ENCODE measurements at places on chromosomes 3 and 15.

DNA sequence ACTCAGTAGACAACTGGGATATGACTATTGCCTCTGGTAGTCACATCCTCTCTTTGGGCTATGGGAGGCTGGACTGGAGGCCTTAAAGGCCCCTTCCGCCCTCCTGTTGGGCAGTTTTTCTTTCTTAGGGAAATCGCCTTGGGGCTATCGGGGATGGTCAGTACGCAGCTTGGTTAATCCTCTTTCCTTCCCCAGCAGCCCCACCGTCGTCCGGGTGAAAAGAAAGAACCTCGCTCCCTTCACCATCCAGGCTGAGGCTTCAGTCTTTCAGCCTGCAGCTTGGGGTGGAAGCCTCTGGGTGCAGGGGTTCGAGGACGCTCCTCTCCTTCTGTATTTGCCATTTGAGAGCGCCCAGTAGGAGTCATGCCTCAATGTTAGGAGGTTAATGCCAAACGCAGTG is 641 bp upstream of the ST6GAL1 start:
- no peak for DNase-seq

DNA sequence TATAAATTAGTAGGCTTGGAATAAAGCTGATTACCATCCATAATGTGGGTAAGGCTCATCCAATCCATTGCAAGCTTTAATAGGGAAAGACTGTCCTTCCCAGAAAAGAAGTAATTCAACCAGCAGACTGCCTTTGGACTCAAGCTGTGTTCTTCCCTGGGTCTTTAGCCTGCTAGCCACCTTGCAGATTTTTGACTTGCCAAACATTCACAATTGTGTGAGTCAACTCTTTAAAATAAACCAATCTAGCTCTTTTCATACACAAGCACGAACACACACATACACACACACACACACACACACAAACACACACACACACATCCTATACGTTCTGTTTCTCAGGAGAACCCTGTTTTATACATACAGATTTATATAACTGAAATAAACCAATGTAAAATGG is 248.1 kb downstream of the NAALADL2 start:
- no peak for DNase-seq

DNA sequence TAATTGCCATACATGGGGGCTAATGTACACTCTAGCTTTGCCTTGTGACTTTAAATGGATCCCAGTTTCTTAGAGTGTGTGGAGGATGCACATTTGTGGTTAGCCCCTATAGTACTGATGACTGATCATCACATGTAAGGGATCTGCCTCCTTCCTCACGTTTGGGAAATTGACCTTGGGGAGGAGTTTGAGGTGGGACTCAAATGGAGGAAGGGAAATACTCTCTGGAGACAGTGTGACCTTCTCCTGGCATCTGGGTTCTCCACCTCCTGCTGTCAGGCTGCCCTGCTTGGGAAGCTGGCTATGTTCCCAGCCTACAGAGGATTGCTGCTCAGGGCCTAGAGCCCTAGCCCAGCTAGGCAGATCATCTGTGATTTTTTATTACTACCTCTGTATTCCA is 48.7 kb downstream of the PPM1L start:
- no peak for DNase-seq

GRCh38 chr15:97153356-97153965 is 807.0 kb upstream of the ARRDC4 start:
- DNase-seq: no peak

GRCh38 chr3:126031981-126032471 is 51.9 kb downstream of the SLC41A3 start:
- DNase-seq: no peak

GRCh38 chr15:76566276-76566675 is 229.7 kb downstream of the ISL2 start:
- no peak for DNase-seq

DNA sequence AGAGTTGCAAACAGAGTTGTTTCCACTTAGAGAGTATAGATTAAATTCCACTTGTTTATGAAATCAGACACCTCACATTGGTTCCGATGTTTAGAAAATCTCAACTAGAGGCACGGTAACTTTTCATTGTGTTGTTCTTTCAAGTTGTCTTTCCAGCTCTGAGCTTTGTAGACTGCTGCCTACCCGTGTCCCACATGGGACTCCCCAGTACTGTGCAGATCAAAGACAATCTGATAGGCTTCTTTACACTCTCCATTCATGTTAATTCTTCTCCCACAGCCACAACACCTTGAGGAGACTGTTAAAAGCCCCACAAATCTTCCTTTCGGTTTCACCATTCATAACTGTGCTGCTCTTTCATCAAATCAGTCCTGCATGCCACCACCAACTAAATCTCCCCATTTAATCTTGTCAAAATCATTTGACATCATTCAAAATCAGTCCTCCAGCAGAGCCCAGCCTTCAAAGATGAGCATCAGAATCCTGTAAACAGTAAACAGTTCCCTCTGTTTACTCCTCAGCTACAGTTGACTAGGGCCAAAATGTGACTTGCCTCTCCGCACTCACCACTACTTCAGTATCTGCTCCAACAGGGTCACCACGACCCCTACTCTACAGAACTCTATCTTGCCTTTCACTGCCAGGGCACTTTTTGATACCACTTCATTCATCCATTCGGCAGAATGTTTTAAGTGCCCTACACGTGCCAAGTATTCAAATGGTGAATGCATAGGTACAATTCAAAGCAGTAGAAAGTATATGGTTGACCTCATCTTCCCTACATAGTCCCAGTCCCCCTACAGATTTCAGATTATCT is 8.3 kb downstream of the ANXA2 start:
- DNase-seq: no peak

Measured in activated T-cell treated with anti-CD3 and anti-CD28 coated beads, Interleukin-2, amount 50 U/mL, for 48 hours (primary cell).